ENCODE measurements at places on chromosomes 3 and 15.

- DNase-seq = no peak
These were observed 68.6 kb downstream of the TGFBR2 start for GRCh38 chr3:30675006-30675405.

DNA sequence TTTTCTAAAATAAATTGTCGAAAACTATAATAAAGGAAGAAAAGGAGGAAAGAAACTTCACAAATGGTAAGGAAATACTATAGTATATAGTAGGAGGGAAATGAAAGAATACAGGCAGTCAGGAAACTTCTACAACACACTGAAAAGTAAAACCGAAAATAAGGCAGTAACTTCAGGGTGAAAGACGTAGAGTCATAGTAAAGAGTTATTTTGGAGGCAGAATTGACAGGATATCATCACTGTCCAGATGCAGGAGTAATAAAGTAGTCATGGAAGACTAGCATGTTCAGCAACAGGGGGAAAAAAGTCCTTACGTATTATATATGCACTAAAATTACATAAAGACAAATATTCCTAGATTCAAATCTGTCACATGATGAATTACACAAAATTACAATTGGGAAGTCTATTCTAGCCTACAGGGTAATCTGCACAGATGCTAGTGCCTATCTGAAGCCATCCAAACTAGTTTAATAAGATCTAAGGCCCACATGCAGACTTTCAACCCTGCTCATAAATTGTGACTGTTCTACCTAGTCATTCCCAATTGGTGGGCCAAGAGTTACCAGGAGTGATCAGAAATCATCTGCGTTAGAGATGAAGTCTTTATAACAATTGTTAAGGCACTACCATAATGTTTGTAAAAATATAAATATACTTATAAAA, 14.0 kb downstream of the VPS13C start:
- DNase-seq = no peak

DNA sequence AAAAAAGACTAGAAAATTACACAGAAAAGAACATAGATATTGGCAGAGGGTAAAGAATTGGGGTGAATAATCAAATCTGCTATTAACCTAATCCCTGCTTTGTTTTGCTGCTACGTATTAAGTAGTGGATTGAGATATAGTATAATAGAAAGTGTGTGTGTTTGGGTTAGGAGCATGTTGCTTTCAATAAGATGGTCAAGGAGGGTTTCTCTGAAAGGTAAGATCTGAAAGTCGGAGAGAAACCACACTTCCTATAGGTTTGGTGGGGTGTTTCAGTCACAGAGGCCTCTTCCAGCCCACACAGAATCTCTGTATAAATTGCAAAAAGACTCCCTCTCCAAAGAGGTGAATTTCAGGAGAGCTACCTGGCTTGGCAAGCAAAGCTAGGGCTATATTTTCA, 345.7 kb upstream of the SATB1 start:
- no peak for DNase-seq

DNA sequence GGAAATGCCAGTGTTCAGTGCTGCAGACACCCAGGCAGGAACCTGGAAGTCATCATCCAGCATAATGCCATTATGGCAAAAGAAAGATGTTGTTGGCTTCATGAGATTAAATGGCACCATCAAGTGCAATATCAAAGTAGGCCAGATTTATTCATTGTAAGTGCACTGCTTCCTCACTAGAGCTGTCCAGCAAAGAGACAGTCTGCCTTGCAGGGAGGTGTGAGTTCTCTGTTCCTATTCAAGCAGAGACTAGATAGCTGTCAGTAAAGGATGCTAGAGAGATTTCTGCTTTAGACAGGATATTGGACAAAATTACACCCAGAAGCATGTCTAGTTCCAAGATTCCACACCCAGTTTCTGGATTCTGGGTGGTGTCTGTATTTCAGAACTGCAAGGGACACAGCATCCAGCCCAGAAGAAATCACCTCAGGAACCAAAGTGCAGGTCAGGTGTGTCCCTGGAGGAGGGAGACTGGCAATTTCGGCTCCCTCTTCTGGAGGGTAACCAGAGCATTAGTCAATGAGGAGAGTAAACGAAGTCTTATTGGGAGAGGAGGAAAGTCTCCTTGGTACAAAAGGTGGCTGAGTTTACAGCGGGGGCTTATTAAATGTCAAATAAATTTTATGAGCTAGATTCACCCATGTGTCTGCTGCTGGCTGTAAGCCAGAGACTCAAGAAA, 377.3 kb downstream of the EPHB1 start:
- DNase-seq = no peak

DNA sequence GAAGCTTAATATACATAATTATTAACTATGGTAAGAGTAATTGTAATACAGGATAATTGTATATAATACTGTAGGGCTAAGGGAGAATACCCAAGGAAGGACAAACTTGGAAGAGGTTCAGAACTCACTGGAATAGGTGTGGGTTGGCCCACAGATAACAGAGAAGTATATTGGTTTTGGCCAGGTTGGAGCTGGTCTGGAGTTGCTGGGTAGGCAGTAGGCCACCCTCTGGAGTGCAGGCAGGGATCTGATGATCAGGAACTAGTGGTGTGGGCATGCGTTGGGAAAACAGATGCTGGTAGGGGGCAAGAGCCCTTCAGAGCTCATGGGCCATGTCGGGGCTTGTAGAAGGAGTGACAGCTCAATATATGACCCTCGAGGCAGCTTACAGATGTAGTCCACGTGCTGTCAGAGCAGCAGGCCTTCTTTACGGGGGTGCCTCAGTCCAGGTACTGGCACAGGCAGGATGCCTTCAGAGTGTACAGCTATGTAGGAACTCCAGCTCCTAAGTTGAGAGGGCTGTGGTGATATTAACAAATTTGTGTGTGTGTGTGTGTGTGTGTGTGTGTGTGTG, 12.4 kb downstream of the IREB2 start:
- no peak for DNase-seq

DNA sequence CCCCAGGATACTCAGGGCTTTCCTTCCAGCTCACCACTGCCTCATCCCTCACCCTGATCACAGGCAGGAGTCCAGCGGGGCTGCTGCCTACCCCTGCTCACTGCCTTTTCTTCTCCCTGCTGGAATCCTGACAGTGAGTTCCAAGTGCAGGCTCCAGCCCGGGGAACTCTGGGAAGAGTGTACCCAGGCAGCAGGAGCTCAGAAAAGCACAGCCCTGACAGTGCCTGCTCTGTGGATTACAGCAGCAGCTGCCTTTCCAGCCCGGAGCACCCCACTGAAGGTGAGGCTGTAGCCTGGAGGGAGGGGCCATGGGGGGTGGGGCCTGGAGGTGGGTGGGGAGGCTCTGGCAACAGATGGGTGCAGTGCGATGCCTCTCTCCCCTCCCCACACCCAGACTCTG, 6.1 kb upstream of the JMJD7 start:
- DNase-seq = no peak
